ENCODE measurements at places on chromosomes 4 and X.

- no peak for DNase-seq
Observed at GRCh38 chr4:113349430-113349829, 300.0 kb downstream of the ANK2 start.

GRCh38 chrX:71846429-71846828, 64.2 kb upstream of the NHSL2 start:
- DNase-seq: no peak

GRCh38 chr4:52212702-52213101, 161.6 kb downstream of the SPATA18 start:
- DNase-seq: no peak

DNA sequence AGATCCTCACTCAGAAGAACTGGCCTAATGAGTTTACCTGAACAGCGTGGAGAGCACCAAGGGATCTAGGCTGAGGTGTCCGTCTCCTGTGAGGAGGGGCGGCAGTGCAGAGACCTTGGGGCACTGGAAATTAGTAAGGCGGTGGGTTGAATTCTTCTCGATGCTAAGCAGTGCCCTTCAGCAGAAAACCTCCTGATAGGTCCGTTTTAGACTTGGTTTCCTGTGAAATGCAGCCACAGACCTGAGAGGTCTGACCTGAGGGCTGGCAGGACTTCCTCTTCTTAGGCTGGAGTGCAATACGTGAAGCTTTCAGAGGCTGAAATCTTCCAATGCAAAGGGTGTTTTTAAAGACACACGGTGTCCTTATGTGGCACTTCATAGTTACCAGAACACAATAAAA, at the start of gene CLNK:
CLNK (minus strand) TSS at position 138 of the 400 bp plus-strand sequence. CDS start 16,899 bp downstream, outside the sequence.
- no peak for DNase-seq

- DNase-seq: no peak
Observed at GRCh38 chr4:145609481-145610427, 9.4 kb upstream of the MMAA start.

GRCh38 chr4:8079031-8079885, 79.4 kb downstream of the ABLIM2 start:
- no peak for DNase-seq

GRCh38 chrX:3268829-3269228, 77.6 kb downstream of the MXRA5 start:
- DNase-seq: no peak

- no peak for DNase-seq
Observed at GRCh38 chrX:107504006-107504405, 54.6 kb downstream of the FRMPD3 start.

GRCh38 chr4:187283201-187283955, 559.7 kb upstream of the FAT1 start:
- no peak for DNase-seq

DNA sequence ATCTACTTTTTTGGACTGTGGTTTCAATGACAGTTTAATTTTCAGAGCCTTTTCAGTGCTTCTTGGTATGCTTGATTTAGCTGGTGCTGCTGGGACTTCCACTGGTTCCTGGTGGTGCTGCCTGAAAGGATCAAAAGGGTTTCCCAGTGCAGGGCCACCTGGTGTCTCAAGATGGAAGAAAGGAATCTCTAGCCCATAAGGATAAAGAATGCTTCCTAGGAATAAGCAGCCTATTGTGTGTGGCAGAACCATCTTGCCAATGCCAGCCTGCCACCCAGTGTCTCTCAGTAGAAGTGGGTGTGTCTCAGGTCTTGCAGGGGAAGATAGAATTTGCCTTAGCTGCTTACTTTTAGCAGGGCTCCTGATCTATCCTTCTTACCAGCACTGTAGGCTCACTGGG, 15.0 kb upstream of the RAI2 start:
- no peak for DNase-seq

GRCh38 chr4:25624616-25625015, 31.0 kb upstream of the SLC34A2 start:
- DNase-seq: no peak

GRCh38 chr4:165967486-165967885, 94.4 kb downstream of the TLL1 start:
- DNase-seq: no peak

DNA sequence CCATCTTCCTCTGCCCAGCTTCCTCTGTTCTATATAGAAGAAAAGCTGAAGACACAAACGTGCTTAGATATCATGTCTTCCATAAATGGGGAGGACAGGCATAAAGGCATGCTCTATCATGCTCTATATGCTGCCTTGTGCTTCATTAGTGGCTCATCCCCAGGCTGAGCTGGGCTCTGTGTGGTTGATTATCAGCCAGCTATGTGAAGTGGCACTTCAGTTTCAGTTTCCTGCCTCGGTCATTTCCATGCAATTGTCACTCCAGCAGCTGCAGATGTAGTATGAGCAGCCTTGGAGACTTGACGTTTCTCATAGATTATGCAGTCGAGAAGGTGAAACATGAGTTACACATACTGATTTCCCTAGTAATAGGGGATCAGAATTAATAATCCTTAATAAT, 106.2 kb downstream of the SYTL5 start:
- DNase-seq: no peak

DNA sequence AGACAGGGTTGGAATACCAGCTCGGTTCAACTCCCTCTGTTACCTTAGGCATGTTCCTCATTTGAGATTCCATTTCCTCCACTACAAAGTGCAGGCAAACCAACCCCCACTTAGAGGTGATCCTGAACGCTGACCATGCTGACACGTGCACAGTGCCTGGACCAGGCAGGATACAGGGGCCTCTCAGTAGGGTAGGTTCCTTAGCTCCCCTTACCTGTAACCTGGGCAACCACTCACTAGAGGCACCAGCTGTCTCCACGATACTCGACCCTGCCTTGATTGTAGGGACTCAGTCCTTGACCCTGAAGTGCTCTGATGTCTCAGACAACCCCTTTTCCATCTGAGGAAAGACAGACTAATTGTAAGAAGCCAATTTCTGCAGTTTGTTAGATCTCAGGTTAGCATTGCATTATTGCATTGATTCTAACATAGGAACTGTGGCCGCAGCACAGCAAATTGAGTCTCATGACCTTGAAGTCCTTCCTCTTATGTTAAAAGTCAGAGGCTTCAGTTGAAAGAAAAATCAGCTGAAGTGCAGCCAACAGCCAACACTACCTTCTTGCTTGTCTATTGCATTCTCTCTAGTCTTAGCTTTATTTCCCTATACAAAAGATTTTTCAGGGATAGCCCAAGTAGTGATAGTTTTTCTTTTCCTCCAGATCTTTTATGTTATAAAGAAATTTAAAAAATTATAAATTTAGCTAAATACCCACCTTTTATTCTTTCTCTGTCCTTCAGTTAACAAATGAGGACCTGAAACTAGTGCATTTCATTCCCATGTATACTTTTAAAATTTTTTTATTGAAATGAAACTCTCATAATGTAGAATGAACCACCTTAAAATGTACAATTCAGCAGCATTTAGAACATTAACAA, 11.2 kb upstream of the C1QTNF7 start:
- no peak for DNase-seq

GRCh38 chr4:42425146-42426065, 28.1 kb downstream of the SHISA3 start:
- DNase-seq: no peak

DNA sequence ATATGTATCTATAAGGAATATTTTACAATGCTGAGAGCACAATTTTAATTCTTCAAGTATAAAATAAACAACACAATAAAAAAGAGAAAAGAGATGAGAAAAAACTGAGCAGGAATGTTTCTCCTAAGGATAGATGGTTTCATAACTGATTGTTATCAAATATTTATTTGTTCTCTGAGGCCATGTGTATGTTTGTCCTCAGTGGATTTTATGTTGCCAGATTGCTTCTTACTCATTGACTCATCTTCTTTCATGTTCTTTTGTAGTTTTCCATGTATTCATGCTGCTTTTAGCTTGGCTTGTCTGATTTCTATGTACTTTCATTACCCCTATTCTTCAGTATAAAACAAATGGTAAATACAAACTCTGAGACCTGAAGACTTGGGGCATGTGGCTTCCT, 41.2 kb downstream of the NPY5R start:
- DNase-seq: no peak

DNA sequence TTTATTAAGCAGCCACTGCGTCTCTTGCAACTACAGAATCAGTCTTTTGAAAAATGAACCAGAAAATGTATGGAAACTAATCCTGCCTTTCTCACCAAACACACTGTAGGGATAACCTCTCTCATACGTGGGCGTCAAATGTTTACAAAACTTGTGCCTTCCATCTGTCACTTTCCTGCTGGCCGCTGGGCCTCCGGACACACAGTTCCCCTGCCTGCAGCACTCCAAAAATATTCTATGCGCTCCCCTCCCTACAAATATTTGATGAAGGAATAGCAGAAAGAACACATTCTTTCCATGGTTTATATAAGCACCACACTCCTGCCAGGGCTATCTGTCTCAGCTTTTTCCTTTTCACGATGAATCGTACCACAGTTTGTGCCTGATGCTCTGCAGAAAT, 14.9 kb upstream of the CYTL1 start:
- DNase-seq: no peak

GRCh38 chr4:39933671-39934590, 43.8 kb downstream of the PDS5A start:
- DNase-seq: peak; percentile 50

DNA sequence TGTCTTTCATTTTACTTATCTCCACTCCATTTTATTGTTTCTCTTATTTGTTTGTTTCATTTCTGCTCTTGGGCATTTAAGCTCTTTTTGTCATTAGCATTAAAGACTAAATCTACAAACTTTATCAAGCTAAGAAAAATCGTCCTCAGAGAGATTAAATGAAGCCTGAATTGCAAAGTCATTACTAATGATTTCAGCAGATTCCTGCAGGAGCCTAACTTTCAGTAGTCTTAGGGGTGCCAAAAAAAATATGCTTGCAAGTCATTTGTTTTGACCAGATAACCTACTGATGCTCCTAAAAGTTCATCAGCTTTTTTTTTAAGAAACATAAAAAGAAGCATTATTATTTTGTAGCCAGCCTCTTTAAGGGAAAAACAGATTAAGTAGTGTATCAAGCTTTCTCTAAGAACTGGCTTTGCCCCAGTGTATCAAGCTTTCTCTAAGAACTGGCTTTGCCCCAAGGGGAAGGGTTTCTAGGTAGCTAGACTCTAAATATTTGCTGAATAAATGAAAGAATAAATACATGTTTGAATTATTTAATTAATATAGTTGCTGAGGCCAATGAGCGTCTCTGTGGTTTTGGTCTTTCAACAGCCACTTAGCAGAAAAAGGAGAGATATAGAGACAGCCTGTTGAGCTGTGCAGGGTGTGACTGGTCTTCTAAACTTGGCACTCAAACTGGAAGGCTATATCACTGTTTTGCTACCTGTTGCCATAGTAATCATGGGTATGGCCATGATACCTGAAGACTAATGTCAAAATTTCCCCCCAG, 174.2 kb downstream of the BTC start:
- no peak for DNase-seq

DNA sequence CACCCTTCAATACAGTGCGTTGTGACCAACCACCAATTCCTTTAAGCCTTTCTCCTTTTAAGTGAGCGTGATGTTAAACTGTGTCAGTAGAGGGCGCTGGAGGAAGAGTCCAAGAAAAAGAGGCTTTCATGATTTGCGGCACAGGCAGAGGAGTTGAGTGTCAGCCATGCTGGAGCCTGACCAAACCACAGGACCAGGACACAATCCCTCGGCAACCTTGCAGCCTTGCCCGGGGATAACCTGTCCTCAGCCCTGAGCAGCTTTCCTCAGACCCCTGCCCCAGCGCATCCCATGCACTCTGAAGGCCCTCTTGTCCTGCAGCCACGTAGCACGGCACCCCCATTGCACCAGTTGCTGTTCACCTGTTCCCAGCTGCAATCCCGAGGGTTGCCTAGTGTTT, 53.5 kb upstream of the SMIM31 start:
- no peak for DNase-seq

- no peak for DNase-seq
Observed at GRCh38 chrX:153569475-153569874, 29.5 kb downstream of the CCNQ start.

DNA sequence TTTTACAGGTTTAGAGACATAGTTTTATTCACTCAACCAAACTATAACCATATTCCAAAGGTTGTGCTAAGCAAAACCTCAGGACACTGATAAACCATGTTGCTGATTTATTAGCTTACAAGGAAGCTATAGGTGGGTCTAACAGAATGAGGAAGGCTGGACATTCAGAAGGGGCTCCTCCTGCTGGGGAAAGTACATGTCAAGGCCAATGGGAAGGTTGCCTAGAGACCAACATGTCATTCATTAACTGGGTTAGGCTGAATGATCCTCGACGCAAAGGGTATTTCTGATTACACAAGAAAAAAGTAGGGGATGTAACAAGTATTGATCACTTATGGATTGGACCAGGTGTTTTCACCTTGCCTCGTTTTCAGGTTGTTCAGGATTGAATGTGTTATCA, 30.3 kb downstream of the SLC10A6 start:
- DNase-seq: no peak

- no peak for DNase-seq
Observed at GRCh38 chr4:121517241-121517640, 136.4 kb upstream of the QRFPR start.

DNA sequence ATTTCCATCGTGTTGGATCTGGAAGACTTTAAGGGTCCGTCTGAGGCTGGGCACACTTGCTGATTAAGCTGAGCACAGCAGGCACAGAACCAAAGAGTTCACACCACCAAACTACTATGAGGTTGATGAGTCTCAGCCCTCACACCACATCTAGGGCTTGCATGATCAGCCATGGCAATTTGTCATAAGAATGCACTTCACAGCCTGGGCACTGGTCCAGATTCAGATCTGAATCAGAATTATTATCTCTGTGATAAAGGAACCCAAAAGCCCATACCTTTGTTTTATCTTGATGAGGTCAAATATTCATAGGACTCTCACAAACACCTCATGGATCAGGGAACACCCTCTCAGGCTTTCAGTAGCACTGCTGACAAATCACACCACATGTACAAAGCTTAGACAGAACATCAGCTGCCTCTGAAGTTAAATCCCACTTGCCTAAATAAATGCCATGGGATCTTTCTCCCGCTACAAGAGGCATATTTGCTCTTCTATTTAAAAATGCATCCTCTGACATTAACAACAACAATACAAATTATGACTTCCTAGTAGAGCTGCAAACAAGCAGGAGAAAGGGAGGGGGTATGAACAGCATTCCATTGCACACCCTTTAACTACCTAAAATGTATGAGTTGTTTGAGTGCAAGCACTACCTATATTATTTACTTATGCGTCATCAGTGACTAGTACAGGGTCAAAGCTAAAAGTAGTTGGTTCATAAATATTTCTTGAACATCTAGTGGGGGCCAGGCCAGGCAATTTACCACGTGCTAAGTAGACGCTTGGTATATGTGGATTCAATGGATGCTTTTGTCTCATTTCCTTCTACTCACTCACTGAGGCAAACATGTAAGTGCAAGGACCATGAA, 186.3 kb upstream of the FGF13 start:
- DNase-seq: no peak

- no peak for DNase-seq
Observed at GRCh38 chr4:22003878-22004277, 55.3 kb upstream of the KCNIP4 start.

DNA sequence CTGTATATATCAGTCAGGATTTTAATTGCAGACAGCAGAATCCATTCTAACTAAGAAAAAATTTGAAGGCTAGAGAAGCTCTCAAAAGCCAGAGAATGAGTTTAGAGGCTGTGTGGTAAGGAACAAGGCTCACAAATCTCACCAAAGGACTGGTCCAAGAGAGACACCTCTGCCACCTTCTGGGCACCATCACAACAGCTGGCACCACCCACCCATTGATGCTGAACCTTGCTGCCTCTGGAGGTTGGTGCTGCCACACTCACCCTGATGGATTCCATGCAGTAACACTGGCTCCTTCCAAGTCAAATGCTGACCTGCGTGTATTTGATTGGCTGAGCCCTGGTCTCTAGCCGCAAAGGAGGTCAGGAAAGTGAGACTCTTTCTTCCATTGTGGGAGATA, 100.8 kb downstream of the BEND2 start:
- no peak for DNase-seq

All from SK-N-MC (cell line).